ENCODE measurements at places on chromosomes 1 and 21. TPM values are rescaled to one million over a fixed set of nuclear protein-coding genes. Genes with fewer than 3 reads are reported as not detected.

Gene HPCAL4
- total RNA-seq = 0.69 TPM

Gene GPR25
- total RNA-seq = not detected

Gene ACTL8
- not detected for total RNA-seq

Gene CD48
- total RNA-seq = 222 TPM

Gene EMC1
- total RNA-seq = 78.3 TPM

Gene YIPF1
- 14.7 TPM for total RNA-seq

Measured in activated T-helper 1 cell treated with anti-CD3 and anti-CD28 coated beads, Interleukin-12 subunit alpha, Interleukin-12 subunit beta, Interleukin-2, Interleukin-4 antibody, amounts not matched to agents 30 ng/mL and 10 ng/mL and 1 ng/mL, durations not matched to agents 14 hours and 24 hours and 36 hours (primary cell).